Stimulated activated CD8-positive, alpha-beta memory T cell treated with anti-CD3 and anti-CD28 coated beads, Interleukin-4, amount 100 ng/mL, for 48 hours (primary cell): ENCODE measurements at places on chromosomes 12 and 14.
A peak's percentile ranks its signal among the peaks of the same experiment; 100 is the strongest.

DNA sequence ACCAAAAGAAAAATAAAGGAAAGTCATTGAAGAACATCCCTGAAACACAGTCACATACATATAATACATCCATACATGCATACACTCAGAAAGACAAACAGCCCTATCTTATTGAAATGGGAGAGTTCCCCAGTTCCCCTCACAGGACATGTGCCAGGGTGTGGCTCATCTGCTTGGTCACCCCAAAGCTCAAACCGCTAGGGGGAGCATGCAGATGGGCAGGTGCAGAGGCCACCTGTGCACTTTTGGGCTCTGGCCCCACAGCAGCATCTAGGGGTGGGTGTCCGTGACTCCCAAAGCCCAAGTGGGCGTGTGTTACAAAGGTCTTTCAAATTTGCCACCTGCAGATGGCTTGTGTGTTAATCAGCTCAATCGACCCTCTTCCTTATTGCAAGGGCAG, 75.2 kb downstream of the CMAS start:
- DNase-seq, result peak; percentile 55

DNA sequence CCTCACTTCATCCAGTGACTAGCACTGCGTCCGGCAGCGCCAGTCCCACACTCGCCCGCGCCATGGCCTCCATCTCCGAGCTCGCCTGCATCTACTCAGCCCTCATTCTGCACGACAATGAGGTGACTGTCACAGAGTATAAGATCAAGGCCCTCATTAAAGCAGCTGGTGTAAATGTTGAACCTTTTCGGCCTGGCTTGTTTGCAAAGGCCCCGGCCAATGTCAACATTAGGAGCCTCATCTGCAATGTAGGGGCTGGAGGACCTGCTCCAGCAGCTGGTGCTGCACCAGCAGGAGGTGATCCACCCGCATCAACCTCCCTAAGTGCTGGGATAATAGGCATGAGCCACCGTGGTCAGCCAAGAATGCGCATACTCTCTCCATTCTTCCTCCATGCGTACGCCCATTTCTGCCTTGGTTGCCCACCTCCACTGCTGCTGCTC, 59.9 kb downstream of the IRF2BPL start:
- DNase-seq, result no peak

GRCh38 chr12:57552835-57553313, 3.0 kb downstream of the KIF5A start:
- DNase-seq, result no peak

DNA sequence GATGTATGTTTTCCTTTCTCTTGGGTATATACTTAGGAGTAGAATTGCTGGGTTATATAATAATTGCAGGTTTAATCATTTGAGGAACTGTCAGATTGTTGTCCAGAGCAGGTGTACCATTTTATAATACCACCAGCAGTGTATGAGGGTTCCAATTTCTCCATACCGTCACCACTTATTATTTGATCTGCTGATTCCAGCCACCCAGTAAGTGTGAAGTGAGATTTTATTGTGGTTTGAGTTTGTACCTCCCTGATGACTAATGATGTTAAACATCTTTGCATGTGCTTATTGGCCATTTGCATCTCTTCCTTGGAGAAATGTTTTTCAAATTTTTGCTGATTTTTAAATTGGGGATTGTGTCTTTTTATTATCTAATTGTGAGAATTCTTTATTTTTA, 15.1 kb downstream of the NCKAP5L start:
- DNase-seq, result no peak

DNA sequence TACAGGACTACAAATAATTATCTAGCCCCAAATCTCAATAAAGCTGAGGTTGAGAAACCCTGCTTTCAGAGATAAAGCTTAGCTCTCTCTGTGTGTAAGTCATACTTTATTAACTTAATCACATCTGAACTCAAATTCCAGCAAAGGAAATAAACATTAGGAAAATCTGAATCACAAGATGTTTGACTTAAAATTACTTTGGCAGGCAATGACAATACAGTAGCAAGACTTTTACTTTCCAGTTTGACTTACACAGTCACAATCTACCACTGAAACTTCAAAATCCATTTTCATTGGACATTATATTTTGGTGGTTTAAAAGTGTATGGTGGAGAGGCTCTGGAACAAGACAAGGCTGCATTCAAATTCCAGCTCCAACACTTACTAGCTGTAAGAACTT, 11.4 kb downstream of the TMEM116 start:
- no peak for DNase-seq

DNA sequence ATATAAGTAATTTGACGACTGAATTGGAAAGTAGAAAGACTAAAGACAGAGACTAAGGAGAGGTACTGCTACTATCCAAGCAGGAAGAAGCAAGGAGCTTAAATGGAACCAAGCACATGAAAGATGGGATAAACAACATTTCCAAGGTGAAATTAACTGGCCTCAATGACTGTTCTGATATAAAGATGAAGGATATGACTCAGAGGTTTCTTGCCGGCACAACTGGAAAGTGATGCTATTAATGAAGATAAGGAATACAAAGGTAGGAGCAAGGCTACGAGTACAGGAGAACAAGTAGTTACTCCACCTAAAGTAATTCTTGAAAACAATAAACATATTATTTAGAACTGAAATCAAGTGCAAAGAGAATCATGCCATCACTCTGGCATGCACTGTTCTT, 6.4 kb downstream of the SNX6 start:
- DNase-seq, result no peak

GRCh38 chr14:68879841-68880575, 87.1 kb upstream of the ZFP36L1 start:
- DNase-seq, result no peak

- DNase-seq, result no peak
Observed at GRCh38 chr12:97159377-97159776, 252.3 kb downstream of the NEDD1 start.

DNA sequence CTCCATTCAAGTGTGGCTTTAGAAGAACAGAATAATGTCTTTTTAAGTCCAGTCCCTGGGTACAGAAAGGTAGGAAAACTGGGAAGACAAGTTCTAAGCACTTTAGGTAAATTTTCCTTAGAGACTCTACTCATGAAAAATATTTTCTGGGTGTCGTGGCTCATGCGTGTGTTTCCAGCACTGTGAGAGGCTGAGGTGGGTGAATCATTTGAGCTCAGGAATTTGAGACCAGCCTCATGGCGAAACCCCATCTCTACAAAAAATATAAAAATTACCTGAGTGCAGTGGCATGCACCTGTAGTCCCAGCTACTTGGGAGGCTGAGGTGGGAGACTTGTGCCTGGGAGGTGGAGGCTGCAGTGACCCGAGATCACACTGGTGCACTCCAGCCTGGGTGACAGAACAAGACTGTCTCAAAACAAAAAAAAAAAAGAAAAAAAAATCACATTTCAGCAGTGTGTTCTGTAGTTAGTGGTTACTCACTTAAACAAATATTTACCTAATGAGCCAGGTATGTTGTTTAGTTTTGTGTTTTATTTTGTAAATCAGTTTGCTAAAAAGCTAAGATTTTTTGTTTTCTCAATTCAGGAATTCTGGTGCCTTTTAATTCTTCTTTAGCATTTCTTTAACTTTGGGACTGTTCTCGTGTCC, 52.3 kb upstream of the RD3L start:
- no peak for DNase-seq

- DNase-seq, result no peak
Observed at GRCh38 chr12:20490213-20490612, 121.9 kb downstream of the PDE3A start.

GRCh38 chr14:71163842-71164629, 256.8 kb downstream of the PCNX1 start:
- no peak for DNase-seq

- DNase-seq, result no peak
Observed at GRCh38 chr12:90036637-90037036, 328.0 kb upstream of the ATP2B1 start.

DNA sequence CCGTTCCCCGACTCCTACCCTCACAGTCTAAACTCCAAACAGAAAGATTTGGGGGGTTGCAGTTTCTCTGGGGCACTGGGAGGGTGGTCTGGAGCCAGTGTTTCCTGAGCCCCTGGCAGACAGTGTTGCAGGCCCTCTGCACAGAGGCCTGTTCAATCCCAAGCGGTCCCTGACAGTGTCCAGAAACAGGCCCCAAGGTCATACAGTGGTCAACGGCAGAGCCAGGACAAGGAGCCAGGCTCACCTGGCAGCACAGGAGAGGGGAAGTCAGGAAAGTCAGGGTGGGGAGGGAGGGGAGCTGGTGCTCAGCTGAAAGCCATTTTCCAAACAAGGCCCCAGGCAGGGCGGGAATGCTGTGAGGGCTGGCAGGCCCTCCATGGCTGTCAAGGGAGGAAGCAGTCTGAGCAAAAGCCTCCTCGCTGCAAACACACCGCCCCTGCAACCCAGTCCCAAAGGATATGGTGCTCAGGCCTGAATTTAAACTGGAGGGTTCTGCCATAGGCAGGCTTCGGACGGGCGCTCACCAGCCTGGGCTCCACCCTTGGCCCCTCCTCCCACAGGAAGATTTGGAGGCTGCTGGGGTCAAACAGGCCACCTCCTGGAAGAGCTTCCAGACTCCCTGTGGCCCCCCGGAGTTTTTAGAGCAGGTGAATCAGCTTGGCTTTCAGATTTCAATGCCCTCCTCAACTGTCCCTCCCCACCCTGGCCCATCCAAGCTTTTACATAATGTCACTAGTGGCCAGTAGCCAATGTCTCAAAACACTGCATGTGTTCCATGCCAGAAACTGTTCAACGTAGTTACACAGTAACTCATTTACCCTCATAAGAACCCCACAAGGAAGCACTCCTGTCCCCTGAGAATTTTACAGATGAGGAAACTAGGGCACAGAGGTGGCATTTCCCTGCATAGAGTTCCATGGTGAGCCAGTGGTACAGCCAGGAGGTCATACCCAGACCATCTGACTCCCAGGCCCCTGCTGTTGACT, 41.5 kb downstream of the CHGA start:
- DNase-seq, result no peak

GRCh38 chr14:93047661-93048060, 68.1 kb downstream of the ITPK1 start:
- no peak for DNase-seq

GRCh38 chr14:88947646-88948598, 123.5 kb downstream of the TTC8 start:
- no peak for DNase-seq

- DNase-seq, result no peak
Observed at GRCh38 chr12:15700595-15700994, 88.6 kb downstream of the EPS8 start.

DNA sequence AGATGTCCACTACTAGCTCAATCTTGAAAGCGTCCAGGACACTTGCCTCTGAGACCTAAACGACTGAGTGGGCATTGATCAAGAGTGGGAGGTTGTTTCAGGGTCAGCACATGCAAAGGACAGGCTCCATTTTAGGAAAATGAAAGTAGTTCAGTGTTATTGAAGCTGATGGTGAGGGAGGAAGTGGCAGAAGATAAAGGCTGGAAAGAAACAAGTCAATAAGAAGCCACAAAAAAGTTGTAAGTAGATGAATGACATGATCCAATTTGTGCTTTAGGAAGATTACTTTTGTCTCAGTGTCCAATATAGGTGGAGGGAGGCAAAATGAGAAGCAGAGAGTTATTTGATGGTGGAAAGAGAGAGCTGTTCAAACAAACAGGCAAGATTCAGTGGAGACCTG, 22.0 kb downstream of the GPR65 start:
- no peak for DNase-seq

- no peak for DNase-seq
Observed at GRCh38 chr12:25926536-25926935, 31.9 kb upstream of the RASSF8 start.

DNA sequence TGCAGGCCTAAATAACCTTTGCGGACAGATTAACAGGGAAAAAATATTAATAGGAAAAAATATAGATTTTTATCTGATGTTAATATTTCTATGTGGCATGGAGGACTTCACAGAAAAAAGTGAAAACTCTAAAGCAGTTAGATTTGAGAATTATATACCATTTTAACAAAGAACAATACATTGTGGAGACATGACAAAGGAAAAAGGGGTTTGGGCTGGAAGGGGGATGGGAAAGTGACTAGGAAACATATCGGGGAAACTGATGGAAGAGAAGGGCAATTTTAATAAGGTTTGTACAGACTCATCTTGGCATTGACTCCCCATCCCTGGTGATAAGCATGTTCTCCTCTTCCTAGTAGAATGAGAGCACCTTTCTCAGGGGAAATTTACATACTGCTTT, 21.0 kb upstream of the GPRC5D start:
- no peak for DNase-seq

- no peak for DNase-seq
Observed at GRCh38 chr12:29681370-29681769, 102.4 kb downstream of the TMTC1 start.

DNA sequence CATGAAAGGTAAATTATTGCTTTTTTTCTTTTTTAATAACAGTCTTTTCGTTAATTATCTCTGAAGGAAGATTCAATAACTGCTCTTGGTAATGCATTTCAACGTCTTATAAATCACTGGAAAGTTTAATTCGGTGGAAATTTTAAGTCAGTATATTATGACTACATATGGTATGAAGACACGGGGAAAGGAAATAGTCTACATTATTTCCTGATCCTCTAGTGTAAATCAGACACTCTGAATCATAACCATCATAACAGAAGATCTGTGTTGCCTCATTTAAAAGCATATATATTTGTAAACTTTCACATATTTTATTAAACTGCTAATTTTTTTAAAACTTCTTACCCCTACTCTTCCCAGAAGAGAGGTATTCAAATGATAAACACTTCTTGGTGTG, 53.7 kb downstream of the EFCAB11 start:
- DNase-seq, result no peak

DNA sequence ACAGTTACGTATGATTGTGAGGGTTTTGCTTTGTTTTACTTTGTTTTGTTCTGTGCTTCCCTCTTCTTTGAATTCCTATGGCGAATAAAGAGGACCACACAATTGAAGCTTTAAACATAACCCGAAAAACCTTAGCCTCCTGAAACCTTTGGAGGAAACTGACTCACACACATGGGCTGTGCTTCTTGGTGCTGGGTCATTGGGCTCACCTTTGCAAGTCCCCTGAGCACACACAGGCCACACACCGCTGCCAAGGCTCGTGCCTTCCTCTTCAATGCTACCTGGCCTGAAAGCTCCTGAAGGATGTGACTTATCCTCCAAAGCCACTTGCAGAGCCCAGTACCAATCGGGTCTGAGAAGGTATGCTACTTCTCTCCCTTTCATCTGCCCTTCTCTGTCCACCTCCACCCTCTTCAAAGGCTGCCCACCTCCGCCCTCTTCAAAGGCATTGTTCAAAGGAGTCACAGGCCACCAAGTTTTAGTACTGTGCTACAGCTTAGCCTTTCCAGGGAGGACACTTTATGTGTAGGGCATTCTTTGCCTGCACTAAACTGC, 114.6 kb downstream of the FOXN3 start:
- no peak for DNase-seq

DNA sequence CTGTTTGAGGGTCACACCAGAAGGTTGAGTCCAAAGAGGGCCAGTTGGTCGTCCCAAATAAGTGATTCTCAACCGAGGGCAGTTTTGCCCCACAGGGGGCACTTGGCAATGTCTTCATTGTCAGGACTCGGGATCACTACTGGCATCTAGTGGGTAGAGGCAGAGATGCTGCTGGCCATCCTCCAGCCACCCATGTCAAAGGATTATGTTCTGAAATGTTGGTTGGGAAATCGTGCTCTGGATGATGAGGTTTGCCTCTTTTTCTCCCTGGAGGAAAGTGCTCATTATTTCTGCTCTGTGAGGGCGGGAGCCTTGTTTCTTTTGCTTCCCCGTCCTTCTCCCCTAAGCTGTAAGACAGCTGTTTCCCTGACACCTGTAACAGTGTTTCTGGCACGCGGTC, 3.6 kb downstream of the ZNF839 start:
- DNase-seq, result peak; percentile 39
